Amniotic epithelial cell (primary cell): ENCODE measurements at places on chromosomes 11 and 22.

DNA sequence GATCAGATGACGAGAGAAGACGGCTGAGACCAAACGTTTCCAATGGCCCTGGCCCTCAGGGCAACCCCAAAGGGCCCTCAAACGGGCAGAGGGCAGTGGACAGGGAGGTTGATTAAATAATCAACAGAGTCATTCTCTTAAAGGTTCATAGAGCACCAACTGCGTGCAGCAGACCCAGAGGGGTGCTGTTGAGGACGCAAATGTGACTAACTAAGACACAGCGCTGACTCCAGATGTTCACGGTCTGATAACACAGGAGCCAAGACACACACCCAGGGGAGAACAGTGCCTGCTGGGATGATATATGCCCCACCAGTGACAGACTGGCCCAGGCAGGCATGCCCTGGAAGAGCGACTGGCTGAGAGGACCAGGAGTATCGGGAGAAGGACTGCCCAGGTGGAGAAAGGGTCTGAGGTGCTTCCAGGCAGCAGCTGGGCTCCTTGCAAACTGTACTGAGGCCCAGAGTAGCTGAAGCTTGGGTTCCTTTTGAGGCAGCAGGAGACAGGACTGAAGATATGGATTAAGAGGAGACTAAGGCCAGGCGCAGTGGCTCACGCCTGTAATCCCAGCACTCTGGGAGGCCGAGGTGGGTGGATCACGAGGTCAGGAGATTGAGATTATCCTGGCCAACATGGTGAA is 7.7 kb downstream of the VWCE start:
- no peak for DNase-seq

DNA sequence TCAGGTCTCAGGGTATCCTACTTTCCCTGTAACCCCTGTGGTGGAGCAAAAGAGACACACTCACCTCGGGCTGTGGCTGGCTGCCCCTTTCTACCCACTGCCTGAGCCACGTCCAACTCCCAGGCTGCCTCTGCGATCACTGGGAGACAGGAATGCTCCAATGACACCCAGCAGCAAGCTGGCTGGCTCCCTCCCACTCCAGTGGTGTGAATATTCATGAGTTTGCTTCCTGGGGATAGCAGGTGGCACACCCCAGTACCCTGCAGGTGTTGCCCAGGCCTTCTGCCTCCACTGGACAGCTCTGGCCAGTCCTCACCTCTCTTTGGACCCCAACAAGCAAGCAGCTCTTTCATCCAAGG is 9.7 kb downstream of the GAL3ST1 start:
- DNase-seq, result no peak

- peak; percentile 13 for DNase-seq
These were observed 850.1 kb downstream of the NTM start for GRCh38 chr11:132220474-132220873.

- DNase-seq, result no peak
These were observed 964.2 kb downstream of the JRKL start for GRCh38 chr11:97354026-97354425.

GRCh38 chr11:116173941-116174911 is 598.6 kb downstream of the BUD13 start:
- DNase-seq, result no peak

DNA sequence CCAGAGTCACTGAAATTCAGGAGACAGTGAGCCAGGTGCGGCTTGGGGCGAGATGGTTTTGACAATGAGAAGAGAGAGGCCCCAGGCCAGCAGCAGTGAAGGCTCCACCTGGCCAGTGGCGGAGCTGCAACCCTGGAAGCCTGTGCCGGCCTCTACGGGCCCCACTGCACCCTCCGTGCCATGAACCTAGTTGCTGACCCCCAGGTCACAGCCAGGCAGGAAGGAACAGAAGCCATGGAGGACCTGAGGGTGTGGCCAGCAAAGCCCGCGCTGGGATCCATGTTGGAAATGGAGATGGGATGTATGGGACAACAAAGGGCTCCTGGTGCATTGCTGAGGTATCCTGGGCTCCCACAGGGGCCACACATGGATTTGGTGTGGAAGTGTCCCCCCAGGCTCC is 1528.5 kb downstream of the BRD1 start:
- DNase-seq, result no peak

DNA sequence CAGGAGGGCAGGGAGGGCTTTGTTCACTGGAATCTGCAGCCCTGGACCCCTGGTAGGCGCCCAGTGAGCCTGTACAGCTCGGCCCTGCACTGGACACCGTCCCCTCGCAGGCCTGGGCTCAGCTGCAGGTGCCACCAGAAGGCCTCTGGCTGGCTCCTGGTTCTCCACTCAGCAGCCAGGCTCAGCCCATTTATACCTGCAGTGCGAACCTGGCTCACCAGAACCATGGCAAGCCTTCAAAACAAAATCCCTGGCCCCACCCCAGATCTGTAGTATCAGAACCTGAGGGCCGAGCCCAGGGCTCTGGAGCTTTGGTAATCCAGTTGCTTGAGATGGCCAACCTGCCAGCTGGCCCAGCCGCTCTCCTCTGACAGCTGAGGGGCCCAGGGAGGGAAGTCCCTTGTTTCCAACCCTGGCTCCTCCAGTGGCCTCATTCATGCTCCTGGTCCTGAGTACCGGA is 870 bp upstream of the FREY1 start:
- no peak for DNase-seq

DNA sequence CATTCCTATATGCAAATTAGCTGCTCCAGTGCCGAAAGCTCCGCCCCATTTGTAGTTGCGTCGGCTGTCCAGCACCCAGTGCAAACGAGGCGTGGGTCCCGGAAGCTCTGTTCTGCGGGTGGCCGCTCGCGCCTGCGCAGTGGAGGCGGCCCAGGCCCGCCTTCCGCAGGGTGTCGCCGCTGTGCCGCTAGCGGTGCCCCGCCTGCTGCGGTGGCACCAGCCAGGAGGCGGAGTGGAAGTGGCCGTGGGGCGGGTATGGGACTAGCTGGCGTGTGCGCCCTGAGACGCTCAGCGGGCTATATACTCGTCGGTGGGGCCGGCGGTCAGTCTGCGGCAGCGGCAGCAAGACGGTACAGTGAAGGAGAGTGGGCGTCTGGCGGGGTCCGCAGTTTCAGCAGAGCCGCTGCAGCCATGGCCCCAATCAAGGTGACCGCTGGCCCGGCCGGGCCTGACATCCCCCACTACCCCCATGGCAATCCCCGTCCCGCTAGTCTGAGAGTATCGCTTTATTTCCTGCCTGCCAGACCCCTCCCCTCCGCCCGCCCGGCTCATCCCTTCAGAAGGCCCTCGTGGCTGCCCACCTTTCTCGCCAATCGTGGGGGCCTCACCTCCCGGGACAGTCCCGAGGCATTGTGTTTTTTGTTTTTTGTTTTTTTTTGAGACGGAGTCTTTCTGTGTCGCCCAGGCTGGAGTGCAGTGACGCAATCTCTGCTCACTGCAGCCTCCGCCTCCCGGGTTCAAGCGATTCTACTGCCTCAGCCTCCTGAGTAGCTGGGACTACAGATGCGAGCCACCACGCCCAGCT is at the start of gene PRDX5:
PRDX5 (plus strand) TSS at position 161 of the 805 bp plus-strand sequence; CDS start at position 256, 95 bp downstream.
- DNase-seq, result peak; percentile 92

DNA sequence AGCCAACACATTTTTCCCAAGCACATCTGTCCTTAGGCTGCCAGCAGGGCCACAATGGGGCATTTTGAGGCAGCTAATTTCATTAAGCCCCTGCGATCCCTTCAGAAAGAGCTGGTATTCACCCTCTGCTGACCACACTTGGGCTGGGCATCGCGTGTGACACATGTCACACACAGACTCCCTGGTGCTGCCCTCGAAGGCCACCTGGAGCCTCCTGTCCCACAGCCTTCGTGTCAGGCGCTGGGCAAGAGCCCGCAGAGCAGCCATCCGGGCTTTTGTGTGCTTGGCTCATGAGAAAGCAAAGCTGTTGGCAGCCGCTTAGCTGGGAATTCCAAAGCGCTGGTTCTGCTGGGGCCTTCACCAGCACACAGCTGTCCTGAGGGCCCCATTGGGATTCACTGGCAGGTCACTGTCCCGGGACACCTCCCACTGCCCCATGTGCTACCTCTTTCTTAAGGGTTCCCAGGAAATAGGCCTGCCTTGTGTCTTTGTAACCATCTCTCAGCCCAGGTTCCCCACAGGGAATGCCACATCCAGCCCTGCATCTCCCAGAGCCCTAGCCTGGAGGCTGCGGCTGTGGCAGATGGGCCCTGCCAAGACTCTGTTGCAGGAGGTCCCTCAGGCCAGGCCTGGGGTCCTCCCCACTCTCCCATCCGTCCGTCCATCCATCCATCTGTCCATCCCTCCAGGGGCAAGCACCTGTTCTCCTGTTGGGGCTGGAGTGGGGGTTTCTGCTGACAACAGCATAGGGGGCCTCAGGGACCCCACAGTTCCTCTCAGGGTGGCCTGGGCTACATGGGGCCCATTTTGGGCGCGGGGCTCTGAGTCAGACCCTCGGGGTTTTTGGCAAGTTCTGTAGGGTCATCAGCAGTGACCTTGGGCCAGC is 4.9 kb downstream of the CLDN5 start:
- DNase-seq, result no peak

DNA sequence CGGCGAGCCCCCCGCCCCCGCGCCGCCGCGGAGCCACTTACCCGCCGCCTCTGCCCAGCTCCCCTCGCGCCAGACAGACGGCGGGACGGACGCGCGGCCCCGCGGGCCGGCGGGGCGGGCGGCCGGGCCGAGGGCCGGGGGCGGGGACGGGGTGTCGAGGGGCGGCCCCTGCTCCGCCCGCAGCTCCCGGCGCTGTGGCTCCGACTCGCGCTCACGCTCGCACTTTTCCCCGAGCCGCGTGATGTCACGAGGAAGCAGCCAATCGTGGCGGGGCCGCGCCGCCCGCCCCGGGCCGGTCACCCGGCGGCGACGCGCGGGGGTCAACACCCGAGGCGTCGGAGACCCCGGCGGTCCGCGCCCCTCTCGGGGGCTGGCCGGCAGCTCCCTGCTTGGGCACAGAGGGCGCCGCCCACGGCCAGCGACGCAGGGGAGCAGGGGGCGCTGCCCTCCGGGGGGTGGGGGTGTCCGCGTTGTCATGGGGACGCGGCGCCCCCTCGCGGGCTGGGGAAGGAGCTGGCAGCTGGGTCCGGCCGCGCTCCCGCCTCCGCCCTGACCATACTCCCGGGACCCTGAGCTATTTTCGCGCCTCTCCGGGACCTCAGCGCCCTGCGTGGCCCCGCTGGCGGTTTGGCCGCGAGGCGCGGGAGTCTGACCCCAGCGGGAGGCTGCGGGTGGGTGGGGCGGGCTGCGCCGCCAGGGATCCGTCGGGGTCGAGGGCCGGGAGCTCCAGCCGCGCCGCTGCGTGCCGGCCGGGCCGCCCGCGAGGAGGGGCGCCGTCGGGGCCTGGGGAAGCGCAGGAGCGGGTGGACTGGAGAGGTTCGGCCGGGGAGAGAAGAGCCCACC is at the start of gene CHRM4:
CHRM4 (minus strand) TSS at position 199 of the 843 bp plus-strand sequence. CDS start 5,219 bp downstream, outside the sequence.
- DNase-seq, result peak; percentile 38

- DNase-seq, result peak; percentile 58
These were observed 378.3 kb downstream of the INSC start for GRCh38 chr11:15493066-15493465.

GRCh38 chr11:1784761-1785650 is 21.3 kb upstream of the CTSD start:
- DNase-seq, result no peak

GRCh38 chr11:32391956-32392553 is 43.3 kb downstream of the WT1 start:
- DNase-seq, result peak; percentile 98

DNA sequence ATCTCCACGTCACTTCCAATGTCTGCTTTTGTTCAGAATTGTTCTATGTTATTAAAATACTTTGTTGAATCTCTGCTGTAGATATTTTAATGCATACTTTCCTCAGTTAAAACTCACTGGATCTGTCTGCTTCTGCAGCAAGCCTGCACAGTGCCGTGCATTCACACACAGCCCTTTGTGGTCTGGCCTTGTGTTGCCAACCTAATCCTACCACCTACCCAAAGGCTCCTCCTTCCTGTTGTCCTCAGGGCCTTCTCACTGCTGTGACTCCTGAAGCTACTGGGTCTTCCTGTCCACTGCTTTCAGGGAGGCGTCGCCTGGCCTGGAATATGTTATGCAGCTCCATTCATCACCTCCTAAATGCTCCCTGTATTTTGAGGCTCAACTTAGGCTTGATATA is 67.0 kb downstream of the PPP6R3 start:
- DNase-seq, result no peak

DNA sequence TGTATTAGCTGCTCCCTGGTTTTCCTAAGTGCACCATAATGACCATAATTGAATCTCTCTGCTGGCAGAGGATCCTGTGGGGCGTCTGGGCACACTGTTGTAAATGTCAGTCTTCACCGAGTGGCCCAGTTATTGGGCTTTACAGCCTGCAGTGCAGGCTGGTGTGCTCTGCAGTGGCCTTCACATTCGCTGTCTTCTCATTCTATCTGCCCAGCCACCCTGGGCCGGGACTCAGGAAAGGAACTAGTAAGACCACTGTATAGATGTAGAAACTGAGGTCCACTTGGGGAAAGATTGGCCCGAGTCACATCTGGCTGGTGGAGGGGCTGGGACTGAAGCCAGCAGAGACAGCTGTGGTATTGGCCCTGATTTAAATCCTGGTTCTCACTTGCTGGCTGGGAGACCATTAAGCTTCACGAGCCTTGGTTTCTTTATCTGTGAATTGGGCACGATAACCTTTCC is 49.3 kb downstream of the TSPAN18 start:
- DNase-seq, result no peak

DNA sequence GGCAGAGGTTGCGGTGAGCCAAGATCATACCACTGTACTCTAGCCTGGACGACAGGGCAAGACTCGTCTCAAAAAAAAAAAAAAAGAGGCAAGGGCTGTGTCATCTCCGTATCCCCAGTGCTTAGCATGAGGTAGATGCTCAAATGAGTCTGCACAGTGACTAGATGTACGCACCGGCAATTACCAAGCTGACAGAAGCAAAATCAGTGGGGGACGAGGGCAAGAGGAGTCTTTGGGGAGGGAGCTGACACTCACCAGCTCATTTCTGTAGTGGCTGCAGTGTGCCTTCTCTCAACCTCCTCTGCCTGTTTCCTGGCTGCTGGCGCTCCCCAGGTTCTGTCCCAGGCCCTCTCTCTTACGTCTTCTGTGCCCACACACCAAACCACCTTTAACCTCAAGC is 69.9 kb downstream of the PACSIN2 start:
- DNase-seq, result no peak

DNA sequence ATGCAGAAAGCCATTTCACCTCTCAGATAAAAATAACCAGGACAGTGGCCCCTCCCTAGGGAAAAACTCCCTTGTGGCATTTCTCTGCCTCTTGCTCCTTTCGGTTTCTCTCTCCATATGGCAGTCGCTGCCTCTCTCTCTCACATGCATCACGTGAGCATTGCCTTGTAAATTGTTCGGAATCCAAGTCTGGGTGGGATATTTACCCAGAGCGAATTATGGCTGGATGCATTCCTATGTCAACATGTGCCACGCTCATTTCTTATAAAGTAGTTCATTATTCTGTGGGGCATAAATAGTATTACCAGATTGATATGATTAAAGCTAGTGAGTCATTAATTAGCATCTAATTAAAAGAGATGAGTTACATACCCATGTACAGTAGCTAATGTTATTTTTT is 392.9 kb downstream of the INSC start:
- no peak for DNase-seq

DNA sequence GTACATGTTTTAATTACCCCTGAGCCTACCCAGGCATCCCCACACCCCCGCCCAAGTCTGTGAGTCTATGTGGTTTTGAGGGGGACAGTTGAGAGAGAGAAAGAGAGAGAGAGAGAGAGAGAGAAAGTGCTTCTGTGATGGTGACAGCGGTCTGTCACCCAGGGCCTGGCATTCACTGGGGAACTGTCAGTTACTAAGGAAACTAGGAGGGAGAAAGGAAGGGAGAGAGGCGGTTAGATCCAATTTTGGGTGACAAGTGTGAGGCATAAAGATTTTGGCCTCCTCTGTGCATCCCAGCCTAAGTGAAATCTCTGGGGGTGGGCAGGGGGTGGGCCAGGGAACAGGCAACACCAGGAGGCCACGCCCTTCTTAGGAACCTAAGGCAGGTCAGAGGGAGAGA is 498.3 kb downstream of the BUD13 start:
- no peak for DNase-seq

GRCh38 chr22:29706486-29706885 is 13.3 kb upstream of the CABP7 start:
- no peak for DNase-seq
